ENCODE measurements at places on chromosomes 3 and 15.

- no peak for DNase-seq
Observed at GRCh38 chr3:129593595-129594339, 12.7 kb downstream of the PLXND1 start.

- DNase-seq, result no peak
Observed at GRCh38 chr3:30855400-30856292, 38.8 kb downstream of the GADL1 start.

DNA sequence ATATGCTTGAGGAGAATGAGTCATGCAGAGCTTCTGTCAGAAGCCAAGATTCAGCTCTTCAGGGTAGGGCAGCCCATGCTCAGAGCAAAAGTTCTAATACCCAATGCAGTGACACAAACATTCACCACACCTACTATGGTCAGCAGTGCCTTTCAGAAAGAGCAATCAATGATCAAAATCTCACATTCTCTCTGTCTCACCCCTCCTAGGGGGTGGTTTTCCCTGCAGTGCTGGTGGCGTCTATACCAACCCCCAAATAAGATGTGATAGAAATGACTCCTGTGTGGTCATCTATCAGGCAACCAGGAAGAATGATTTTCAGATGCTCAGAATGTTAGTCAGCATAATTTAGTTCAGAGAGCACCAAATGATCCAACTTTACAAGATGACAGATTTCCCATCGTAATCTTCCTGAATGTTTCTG is 385.3 kb downstream of the NTRK3 start:
- DNase-seq, result no peak

DNA sequence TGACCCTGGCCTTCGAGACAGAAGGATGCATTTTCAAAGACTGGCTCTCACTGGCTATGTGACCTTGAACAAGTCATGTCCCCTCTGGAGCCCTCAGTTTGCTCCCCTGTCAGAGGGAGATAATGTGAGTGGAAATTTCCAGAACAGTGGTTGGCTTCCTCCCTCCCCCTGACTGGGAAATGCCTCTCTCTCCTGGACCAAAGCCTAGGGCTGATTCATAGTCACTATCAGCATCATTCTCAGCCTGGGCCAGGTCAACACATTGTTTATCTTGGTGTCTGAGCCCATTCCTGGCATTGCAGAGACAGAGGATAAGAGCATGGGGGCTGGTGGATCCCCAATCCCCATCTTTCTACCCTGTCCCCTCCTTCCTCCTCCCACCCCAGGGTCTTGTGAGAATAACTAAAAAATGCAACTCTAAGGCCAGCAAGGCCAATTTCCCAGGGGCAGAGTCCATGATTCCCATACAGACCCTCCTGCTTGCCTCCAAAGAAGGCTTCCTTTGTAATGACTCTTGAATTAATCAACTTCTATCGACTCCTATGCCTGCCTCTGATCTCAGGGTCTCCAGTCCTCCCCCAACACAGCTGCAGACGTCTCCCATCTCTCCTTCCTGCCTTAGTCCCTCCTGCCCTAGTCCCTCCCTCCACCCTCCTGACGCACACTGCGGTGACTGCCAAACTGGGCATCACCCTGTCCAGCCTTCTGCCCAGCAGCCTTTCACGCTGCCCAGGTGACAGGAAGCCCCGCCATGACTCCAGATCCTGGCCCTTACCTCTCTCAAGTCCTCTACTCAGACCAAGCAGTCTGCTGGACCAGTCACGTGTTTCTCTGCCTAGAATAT is 35.4 kb upstream of the CORO2B start:
- DNase-seq, result no peak

Measured in stimulated activated CD8-positive, alpha-beta memory T cell treated with anti-CD3 and anti-CD28 coated beads, Interleukin-4, amount 100 ng/mL, for 4 hours (primary cell).